ENCODE measurements at places on chromosomes 13 and 19.
A peak's percentile ranks its signal among the peaks of the same experiment; 100 is the strongest.

- DNase-seq, result no peak
These were observed 10.1 kb downstream of the SIX5 start for GRCh38 chr19:45758921-45759320.

DNA sequence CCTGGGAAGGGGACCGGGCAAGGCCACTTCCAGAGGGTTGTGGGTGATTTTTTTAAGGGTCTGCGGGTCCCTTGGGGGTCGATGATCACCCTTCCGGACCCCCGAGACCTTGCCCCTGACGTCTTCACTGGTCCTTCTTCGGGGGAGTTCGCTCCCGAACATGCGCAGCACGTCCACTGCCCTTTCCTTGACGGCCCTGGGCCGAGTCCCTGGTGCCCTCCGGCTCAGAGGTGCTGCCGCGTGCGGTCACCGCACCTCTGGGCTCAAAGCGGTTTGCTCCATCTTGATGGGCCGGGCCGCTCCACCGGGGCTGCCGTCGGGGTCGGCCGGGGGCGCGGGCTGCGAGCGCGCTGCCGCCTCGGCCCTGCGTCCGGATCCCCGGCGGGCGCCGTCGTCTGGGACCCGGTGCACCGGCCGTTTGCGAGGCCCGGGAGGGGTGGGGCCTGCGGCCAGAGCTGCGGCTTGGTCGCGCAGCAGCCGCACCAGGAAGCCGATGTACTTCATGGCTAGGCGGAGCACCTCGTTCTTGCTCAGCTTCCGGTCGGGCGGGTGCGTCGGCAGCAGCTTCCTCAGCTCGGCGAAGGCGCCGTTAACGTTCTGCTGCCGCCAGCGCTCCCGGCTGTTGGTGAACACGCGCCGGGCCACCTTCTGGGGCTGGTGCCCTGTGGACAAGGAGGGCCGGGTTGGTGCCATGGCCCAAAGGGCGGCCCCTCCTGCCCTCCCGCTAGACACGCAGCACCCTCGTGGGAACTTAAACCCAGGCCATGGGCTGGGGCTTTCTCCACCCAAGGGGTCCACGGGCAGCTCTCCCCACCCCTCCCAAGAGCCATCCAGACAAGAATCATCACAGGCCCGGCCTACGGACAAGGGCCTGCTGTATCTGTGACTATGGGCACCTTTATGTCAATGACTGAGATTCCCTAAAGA, 3.3 kb downstream of the LYL1 start:
- DNase-seq, result peak; percentile 90

DNA sequence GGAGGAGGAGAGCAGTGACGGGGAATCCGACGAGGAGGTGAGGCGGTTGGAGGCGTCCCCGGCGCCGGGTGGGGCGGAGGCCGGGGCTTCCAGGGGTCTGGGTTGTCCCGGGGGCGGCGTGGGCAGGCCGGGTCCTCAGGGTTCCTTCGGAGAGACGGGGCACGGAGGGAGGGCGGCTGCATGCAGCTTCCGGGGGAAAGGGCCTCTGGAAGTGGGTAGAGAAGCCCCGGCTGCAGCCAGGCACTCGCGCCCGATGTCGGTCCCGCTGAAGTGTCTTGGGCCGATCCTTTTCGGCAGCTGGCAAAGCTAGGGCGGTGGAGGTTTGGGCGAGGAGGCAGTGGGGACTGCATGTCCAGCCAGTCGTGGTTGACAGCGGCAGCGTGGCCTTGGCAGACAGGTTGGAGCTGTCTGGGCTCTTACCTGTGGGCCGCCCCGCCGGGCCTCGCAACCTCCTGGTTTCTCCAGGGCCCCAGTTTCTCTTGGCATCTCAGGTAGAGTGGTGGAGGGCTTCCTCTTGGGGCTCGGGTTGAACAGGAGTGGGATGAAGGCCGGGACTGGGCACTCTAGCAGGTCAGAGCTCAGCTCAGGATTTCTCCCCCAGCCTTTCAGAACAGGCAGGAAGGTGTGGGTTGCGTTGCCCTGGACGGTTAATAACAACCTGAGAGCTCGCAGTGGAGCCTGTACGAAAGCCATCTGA, 690 bp downstream of the KMT2B start:
- peak; percentile 79 for DNase-seq

DNA sequence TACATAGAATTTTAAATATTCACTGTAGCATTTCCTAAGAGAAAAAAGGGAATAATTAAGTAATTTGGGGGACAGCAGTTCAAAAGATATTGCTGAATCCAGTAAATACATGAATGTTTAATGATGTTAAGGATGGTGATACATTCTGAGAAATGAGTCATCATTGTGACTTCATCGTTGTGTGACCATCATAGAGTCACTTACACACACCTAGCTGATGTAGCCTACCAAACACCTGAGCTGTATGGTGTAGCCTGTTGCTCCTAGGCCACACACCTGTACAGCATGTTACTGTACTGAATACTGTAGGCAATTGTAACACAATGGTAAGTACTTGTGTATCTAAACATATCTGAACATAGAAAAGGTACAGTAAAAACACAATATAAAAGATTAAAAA, 34.8 kb downstream of the ATP7B start:
- no peak for DNase-seq

DNA sequence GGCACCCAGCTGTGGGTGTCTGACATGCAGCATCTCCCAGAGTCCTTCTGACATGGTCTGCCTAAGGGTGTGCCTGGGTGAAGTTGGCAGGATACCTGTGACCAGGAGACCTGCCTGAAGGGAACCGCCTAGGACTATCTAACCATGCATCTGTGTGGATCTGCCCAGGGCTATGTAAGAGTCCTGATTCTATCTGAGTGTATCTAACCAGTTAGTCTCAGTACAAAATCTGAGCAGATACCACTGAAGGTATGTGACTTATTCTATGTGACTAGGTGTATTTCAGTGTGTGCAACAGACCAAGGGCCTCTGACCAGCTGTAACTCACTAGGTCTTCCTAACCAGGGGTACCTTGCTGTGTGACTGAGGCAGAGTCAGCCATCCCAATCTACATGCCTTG, 28.2 kb upstream of the FBL start:
- no peak for DNase-seq

DNA sequence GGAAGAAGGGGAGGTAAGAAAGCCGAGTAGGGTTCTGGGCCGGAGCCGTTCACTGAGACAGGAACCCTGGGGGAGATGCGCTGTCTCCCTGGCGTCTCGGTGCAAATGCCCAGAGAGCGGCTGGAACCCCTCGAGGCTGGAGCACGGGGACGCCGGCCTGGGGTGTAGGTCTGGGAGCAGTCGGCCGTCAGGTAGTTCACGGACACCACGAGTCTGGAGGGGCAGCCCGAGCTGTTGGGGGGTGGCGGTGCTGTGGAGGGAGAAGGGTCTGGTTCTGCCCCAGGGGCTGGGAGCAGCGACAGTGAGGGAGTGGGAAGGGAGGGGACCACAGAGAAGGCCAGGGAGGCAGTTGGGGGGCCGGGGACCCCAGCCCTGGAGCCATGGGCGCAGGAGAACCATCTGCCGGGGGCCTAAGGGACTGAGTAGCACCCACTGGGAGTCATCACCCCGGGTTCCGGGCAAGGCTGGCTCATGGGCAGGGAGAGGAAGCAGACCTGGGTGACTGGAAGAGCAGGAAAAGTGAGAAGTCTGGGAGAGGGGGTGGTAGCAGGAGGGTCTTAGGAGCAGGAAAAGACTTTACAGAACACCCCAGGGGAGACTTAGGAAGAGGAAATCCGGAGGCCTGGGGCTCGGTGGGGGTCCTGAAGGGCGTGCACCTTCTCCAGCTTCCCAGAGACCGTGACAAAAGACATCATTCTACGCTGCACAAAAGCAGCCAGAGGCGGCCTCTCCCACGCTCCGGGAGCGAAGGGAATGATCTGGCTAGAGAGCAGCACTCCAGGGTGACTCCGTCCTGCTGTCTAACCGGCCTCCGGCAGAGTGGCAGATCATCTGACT, 173.1 kb upstream of the SOX1 start:
- peak; percentile 76 for DNase-seq

- DNase-seq, result no peak
These were observed 9.4 kb downstream of the C19orf12 start for GRCh38 chr19:29705706-29706105.

- no peak for DNase-seq
These were observed 84.8 kb downstream of the DCT start for GRCh38 chr13:94394723-94395122.

DNA sequence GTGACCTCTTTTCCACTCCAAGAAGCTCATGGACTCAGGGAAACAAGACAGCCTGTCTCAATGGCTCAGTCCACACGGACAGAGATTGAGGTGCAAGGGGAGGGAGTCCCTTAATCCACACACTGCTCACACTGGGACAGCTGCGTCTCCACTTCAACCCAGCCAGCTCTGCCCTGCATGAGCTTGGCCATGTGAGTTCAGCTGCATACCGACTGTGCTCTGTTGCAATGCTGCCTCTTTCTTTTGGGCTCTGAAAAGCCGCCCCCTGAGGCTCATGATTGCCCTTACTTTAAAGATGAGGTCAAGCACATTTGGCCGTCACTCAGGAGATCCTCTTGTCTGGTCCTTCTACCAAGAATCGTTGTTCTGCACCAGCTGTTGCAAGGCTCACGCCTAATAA, 64.8 kb upstream of the KCTD15 start:
- DNase-seq, result no peak

DNA sequence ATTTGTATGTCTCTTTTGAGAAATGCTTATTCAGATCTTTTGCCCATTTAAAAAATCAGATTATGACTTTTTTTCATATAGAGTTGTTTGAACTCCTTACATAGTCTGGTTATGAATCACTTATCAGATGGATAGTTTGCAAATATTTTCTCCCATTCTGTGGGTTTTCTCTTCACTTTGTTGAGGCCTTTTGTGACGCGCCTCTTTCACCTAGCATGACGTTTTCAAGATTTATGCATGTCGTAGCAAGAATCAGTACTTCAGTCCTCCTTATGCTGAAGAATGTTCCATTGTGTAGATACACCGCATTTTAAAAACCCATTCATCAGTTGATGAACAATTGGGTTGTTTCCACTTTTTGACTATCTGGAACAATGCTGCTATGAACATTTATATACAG, 13.4 kb downstream of the PABPC3 start:
- DNase-seq, result no peak

GRCh38 chr13:43114504-43114903, 91.1 kb downstream of the DNAJC15 start:
- DNase-seq, result no peak

DNA sequence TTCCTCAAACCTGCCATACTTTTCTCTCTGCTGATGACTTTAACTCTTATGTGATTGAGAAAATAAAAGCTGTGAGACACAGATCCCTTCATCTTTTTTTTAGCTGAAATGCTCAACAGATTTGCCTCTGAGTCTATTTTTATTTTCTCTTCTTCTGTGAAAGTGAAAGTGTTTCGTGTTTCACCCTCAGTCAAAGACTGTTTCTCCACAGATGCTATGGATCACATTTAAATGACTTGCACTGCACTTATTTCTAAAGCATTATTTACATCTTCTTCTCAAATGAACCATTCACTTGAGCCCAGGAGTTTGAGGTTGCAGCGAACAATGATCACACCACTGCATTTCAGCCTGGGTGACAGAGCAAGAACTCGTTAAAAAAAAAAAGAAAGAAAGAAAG, 890.1 kb upstream of the PCDH20 start:
- DNase-seq, result no peak

DNA sequence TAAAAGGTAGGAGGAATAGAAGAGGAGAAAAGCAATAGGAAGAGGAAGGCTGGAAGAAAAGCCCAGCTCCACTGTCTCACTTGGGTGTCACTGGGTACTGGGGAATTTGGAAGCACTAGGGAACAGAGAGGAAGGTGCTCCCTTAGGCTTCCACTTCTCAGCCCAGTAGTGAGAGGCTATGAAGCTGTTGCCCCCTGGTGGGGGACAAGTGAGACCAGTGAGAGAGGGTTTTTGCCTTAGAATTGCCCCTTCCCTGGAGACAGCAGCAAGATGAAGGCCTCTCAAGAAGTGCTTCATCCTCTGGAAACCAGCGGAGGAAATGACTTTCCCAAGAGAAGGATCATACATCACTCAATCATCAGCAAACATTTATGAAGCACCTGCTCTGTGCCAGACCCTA, 4.7 kb upstream of the ZNF606 start:
- no peak for DNase-seq

DNA sequence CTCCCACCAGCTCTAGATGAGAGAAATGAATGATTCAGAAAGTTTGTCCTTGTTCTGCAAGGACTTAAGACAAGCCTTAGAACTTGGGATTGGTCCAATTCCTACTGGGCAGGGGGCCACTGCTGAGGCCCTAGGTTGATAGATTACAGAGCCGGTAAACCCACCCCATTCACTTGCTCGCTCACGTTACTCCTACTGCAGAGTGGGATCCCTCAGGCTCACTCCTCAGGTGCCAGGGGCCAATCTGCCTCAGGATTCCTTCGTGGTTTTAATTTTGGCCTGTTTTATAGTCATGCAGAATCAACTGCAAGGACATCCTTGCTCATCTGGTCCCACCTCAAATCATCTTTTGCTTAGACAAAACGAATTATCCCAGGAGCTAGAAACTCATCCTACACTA, 59.0 kb downstream of the SERP2 start:
- DNase-seq, result no peak

- no peak for DNase-seq
These were observed 118.1 kb upstream of the FNDC3A start for GRCh38 chr13:48857576-48857975.

- no peak for DNase-seq
These were observed 50.7 kb upstream of the SLC15A1 start for GRCh38 chr13:98803111-98803561.

DNA sequence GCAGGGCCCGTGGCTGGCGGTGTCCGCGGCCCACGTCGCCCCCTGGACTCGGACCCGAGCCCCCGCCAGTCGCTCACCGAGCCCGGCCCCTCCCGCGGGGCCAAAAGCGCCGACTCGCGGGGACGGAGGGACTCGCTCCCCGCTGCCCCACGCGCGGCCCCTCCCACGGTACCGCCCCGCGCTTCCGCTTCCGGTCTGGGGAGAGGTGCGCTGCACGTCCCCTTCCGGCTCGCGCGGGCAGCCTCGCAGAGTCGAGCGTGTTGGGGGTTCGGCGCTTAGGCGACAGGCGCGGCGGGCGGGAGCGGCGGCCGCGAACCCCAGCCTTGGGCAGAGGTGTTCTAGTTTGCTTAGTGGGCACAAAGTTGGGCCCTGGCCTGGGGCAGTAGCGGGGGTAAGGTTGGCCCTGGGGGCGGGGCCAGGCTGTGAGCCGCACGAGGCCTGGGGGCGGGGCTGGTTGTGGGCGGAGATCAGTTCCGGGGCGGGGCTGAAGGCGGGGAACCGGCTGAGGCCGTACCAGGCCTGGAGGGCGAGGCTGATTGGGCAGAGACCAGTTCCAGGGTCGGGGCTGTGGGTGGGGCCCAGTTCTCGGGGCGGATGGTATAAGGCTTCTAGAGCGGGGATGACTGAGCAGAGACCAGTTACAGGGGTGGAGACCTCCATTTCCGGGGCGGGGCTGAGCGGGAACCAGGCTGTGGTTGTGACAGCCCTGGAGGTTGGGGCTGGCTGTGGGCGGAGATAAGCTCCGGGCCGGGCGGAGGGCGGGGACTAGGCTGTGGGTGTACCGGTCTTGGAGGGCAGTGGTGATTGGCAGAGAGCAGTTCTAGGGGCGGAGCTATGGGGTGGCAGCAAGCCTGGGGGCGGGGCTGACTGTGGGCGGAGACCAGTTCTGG, at the start of the genes MBD3L1 and ZNF558:
MBD3L1 (plus strand) TSS at position 246 of the 890 bp plus-strand sequence. CDS start 10,302 bp downstream, outside the sequence.
ZNF558 (minus strand) TSS at position 173 of the 890 bp plus-strand sequence. CDS start 9,645 bp downstream, outside the sequence.
- DNase-seq, result peak; percentile 95

Measured in H7 (cell line).